ENCODE measurements at places on chromosomes 16 and 17.

DNA sequence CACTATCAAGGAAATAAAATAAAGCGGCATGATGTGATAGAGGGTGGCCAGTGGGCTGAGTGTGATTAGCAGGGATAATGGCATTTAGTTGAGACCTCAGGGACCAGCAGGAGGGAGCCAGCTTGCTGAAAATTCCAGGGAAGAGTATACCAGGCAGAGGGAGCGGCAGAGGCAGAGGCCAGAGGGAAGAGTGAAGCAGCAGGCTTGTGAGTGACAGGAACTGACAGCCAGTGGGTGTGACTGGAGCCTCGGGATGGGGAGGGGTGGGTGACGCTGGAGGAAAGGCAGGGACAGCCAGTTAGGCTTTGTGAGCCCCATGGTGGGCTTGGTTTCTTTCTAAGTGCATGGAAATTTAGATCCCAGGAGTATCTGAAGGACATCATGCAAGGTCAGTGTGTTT, 209.7 kb upstream of the CACNG3 start:
- no peak for DNase-seq

GRCh38 chr17:34166352-34166751, 88.7 kb upstream of the CCL2 start:
- no peak for DNase-seq

GRCh38 chr16:78503602-78504001, 404.1 kb downstream of the WWOX start:
- DNase-seq = peak; percentile 50

DNA sequence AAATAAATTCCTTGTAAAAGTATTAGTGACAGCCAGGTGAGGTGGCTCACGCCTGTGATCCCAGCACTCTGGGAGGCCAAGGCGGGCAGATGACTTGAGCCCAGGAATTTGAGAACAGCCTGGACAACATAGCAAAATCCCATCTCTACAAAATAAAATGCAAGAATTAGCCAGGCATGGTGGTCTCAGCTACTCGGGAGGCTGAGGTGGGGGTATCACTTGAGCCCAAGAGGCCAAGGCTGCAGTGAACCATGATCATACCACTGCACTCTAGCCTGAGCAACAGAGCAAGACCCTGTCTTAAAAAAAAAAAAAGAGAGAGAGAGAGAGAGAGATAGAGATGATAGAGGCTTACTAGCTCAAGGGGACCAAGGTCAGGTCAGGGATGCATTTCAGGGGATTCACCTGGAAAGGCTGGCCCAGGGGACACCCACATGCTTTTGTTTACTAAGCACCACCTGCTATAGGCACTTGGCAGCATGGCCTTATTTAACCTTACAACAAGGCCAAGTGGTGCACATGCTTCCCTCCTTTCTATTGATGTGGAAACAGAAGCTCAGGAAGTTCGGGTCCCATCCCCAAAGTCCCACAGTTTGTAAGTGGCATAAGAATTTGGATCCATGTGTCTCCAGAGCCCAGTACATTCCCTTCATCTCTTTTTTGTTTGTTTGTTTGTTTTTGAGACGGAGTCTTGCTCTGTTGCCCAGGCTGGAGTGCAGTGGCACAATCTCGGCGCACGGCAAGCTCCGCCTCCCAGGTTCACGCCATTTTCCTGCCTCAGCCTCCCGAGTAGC, 12.4 kb upstream of the SRCIN1 start:
- DNase-seq = no peak

DNA sequence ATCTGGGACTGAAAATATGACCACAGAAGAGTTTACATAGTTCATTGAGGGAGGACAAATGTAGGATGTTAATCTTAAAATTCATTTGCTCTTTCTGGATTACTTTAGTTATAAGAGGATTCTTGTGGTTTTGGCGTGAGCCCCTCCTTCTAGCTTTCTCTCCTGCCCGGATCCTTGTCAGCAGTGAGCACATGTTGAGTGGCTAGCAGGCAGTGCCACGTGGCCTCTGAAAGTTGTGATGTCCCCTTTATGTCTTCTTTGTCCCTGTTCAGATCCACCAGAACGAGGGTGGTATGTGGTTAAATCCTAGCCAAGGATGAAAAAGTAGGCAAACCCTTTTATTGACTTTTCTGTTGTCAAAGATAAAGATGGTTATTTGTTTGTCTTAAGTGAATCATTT, 83.8 kb downstream of the GNAO1 start:
- peak; percentile 45 for DNase-seq

GRCh38 chr17:38733282-38733981, 3.3 kb downstream of the CISD3 start:
- DNase-seq = no peak

- DNase-seq = no peak
These were observed 57.7 kb upstream of the SLC25A19 start for GRCh38 chr17:75346906-75347305.

DNA sequence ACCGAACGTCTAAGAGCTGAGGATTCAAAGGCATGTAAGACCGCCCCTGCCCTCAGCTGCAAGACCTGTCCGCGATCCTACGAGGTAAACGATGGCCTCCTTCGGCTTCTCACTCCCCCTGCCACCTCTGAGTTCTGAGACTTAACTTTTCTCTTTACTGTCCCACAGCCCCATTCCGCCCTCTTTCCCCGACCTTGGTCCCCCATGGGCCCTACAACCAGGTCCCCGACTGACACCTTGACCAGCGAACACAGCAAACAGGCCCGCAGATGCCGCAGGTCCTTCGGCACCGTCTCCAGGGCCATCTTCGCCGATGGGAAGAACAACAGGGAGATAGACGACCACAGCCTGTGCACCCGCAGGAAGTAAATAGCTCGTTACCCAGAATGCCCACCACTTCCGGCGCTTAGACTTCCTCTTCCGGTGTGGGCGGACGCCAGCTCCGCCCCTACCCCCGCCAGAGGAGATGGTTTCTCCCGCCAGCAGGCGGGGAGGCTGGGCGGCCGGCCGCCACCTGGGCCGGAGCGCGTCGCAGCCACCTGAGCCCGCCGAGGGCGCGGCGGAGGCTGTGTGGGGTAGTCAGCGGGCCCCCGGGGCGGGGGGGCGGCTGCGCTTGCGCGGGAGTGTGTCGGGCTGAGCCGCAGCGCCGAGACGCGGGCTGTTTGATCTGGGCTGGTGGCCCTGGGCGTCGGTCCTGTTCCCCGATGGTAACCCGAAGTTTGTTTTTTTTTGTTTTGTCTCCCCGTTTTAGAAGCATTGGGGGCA, at the start of gene SUPT4H1:
SUPT4H1 (minus strand) TSS at position 371 of the 765 bp plus-strand sequence; CDS start at position 305, 66 bp downstream.
- DNase-seq = peak; percentile 94

GRCh38 chr16:4032768-4033167, 83.5 kb downstream of the ADCY9 start:
- no peak for DNase-seq

DNA sequence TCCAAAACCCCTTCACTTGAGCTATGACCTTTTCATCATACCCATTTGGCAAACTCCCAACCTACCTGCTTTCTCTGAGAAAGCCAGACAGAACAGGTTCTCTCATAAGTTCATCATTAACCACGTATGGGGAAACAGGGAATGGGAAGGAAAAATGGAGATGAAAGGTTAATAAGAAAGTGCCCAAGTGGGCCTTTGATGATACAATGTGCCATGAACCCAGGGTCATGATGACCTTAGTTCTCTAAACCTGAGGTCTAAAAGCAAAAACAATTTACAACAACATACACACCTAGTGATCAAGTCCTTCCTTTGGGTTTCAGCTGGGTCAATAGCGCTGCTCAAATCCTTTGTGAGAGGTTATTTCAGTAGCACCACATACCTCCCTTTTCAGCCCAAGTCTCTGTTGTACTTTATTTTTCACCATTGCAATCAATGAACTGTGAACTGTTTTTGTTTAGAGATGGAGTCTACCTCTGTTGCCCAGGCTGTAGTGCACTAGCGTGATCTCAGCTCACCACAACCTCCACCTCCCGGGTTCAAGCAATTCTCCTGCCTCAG, 14.5 kb upstream of the RANGRF start:
- DNase-seq = no peak

- DNase-seq = no peak
These were observed 5.9 kb upstream of the MAP2K3 start for GRCh38 chr17:21278450-21279197.

DNA sequence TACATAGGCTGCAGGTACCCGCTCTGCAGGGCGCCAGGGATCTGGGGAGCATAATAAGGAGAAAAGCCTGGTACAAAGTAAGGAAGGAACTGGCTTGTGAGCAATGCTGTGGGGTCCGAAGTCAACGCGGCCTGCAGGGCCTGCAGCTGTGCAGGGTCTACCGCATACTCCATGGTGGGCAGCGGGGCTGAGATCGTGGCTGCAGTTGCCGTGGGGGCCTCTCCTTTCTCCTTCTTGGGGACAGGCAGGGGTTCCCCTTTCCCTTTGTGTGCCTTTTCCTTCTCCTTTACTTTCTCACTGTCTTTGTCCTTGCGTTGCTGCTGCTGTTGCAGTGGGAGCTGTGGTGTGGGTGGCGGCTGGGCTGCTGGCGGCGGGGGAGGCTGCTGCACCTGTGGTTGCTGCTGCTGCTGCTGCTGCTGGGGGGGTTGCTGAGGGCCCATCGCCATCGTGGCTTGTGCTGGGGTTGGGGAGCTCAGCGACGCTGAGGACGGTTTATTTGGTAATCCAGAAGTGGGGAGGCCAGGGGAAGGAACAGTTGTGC, 259.6 kb downstream of the ZFHX3 start:
- DNase-seq = no peak

GRCh38 chr17:50072130-50072529, 16.2 kb downstream of the ITGA3 start:
- no peak for DNase-seq

DNA sequence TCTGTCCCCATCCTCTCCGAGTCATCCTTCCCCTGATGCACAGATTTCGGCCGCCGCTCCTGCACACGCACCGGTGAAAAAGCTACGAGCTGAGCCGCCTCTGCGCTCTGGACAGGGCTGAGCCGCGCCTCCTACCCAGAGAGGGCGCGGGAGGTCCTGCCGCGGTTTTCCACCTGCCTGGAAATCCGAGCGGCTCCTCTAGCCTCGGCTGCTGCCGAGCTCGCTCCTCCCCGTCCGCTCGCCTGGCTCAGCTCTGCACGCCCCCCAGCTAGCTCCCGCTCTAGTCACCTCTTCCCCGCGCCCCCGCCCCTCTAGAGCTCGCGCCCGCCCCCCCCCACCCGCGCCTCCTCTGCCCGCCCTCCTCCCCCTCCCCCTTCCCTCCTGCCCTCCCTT, 198 bp upstream of the SHISA9 start:
- DNase-seq = no peak

DNA sequence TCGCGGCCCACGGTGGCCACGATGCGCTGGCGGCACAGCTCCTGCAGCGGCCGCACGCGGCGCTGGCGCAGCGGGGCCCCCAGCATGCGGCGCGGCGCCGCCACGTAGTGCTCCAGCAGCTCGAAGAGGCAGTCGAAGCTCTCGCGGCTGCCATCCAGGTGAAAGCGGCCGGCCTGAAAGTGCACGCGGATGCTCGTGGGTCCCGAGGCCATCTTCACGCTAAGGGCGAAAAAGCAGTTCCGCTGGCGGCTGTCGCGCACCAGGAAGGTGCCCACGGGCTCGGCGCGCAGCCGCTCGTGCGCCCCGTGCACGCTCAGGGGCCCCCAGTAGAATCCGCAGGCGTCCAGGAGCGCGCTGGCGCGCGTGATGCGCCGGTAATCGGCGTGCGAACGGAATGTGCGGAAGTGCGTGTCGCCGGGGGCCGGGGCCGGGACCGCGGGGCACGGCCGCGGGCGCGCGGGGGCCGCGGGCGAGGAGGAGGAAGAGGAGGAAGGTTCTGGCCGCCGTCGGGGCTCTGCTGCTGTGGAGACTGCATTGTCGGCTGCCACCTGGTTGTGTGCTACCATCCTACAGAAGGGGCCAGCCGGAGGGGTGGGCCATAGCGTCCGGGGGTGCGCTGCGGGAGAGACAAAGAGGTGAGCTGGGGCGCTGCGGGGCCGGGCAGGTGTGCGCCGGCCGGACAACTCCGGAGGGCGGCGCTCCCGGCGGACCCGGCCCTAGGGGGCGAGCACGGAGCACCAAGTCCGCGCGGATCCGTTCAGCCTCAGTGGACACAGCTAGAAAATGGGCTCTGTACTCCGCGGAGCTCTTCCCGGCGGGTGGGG, 879 bp downstream of the SOCS1 start:
- peak; percentile 61 for DNase-seq

DNA sequence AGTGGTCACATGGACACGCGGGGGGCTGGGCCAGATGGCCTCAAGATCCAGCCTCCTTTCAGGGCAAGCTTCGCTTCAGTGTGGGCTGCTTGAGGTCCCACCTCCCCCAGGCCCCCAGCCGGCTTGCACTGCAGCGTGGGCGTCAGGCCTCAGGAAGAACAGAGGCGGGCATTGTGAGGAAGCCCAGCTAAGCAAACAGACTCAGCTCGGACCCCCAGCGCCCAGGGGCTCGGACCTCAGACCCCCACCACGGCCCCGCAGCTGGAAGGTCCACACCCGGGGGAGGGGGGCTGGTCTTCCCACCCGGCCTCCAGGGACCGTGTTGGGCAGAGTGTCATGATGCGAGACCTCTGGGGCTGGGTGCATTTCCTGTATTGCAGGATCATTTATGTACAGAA, 24.7 kb upstream of the ZNF469 start:
- DNase-seq = no peak

DNA sequence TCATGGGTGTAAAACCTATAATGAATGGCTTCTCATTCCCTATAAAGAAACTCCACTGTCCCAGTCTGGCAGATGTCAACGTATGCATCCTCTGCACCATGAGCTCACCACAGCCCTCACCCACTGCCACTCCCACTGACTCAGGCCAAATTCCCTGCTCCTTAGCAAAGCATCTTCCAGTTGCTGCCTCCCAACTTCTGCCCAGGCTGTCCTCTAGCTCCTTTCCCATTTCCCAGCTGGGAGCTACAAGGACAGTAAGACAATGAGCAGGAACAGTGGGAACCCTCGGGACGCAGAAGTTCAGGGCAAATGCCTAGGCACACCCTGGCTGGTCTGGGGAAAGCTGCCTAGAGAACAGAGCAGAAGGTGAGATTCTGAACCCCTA, 9.1 kb upstream of the THAP11 start:
- peak; percentile 74 for DNase-seq

- DNase-seq = no peak
These were observed 25.1 kb downstream of the PLCG2 start for GRCh38 chr16:81804134-81804610.

- DNase-seq = no peak
These were observed 18.0 kb upstream of the CACNA1H start for GRCh38 chr16:1134776-1135458.

Data from fibroblast of skin of right biceps (primary cell).